ENCODE measurements at places on chromosomes 7 and 10.

DNA sequence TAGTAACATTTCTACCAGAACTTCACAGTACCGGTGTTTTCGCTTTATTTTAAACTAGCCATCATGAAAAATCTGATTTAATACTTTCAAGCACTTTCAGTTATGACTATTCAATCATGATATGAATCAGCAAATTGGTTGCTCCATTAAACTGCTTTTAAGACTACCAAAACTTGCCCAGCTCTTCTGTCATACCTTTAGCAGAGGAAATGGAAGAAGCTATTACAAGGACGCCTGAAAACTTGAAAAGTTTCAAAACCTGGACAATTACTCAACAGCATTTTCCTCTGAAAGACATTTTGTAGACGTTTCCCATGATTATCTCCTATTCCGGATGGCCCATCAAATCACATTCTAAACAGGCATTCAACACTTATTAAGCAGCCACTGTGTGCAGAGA, 2.0 kb downstream of the JAZF1 start:
- no peak for DNase-seq

DNA sequence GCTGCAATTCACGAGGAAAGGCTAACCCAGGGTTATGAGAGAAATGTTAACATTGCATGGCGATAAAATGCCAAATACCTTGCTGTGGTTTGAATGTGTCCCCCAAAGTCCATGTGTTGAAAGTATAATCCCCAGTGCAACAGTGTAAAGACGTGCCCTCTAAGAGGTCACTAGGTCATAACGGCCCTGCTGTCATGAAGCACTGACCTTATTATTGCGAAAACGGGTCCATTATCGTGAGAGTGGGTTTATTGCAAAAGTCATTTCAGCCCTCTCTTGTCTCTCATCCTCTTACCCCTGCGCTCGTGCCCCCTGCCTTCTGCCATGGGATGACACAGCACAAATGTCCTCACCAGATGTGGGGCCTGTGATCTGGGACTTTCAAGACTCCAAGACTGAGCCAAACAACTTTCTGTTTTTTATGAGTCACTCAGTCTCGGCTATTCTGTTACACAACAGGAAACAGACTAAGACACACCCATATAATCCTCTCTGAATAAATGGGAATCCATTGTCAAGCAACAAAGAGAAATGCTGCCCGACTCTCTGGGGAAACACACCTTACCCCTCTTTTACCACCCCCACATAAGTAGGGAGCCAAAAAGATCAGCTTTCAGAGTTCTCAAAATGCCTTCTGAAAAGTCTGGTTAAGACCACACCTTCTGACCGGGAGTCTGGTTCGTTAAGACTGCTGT, 73.1 kb upstream of the UCN3 start:
- no peak for DNase-seq

- no peak for DNase-seq
These were observed 9.5 kb downstream of the MNX1 start for GRCh38 chr7:157000741-157001653.

- no peak for DNase-seq
These were observed 109.4 kb upstream of the FAM133B start for GRCh38 chr7:92699560-92699959.

DNA sequence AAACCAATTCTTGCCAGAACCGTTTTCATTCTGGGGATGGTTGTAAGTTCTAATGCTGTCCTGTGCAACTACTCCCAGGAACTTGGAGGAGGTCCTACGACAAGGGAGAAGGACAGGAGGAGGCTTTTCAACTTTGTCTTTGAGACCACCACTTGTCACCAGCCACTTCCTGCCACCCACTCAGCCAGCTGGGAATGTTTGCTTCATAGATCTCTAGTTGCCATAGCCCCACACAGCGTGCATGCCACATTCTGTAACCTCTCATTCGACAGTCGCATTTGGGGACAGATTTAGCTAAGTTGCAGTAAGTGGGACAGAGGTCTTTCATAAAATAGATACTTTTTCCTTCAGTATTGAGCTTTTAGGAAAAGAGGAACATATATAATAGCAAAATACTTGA, 78.0 kb downstream of the TAF3 start:
- no peak for DNase-seq

DNA sequence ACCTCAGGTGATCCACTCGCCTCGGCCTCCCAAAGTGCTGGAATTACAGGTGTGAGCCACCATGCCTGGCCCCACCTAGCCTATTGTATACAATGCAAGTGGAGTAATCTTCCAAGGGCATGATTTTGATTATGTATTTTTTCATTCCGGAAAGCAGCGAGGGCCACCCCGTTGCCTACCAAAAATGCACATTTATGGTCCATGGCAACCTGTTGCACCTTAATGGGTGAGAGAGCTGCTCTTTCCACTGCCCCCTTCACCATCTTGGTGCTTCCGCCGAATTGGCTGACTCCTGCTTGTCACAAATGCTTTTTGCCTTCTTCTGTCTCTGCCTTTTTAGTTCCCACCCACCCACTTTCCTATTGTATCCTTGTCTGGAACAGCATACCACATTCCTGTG, 699.5 kb downstream of the LRMDA start:
- no peak for DNase-seq

DNA sequence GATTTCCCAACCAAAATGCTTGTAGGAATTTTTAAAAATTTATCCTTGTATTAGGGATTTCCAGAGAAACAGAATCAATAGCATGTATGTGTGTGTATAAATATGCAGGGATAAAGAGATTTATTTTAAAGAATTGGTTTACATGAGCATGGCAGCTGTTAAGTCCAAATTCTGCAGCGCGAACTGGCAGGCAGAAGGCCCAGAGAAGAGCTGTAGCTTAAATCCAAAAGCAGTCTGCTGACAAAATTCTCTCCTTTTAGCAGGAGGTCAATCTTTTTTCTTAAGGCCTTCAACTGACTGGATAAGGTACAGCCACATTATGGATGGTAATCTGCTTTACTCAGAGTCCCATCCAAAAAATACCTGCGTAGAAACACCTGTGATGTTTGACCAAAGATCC, 42.0 kb downstream of the PRR15 start:
- DNase-seq: no peak

DNA sequence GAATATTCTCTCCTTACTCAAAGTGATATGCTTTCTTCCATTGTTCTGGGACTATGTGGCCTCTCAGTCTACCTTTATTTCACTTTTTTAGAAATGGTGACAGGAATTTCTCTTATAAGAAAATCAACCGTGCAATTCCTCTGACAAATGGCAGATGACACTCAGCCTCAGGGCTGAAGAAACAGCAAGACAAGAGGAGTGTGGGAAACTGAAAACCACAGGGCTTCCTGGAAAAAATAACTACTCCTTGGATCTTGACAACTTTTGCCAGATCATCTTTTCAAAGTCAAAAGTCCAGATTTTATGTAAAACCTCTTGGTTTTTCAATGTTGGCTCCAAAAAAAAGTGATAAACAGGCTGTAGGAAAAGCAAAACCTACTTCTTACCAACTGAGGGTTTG, 121.5 kb downstream of the TYW1B start:
- DNase-seq: no peak

GRCh38 chr7:17421941-17422340, 123.5 kb downstream of the AHR start:
- DNase-seq: no peak

DNA sequence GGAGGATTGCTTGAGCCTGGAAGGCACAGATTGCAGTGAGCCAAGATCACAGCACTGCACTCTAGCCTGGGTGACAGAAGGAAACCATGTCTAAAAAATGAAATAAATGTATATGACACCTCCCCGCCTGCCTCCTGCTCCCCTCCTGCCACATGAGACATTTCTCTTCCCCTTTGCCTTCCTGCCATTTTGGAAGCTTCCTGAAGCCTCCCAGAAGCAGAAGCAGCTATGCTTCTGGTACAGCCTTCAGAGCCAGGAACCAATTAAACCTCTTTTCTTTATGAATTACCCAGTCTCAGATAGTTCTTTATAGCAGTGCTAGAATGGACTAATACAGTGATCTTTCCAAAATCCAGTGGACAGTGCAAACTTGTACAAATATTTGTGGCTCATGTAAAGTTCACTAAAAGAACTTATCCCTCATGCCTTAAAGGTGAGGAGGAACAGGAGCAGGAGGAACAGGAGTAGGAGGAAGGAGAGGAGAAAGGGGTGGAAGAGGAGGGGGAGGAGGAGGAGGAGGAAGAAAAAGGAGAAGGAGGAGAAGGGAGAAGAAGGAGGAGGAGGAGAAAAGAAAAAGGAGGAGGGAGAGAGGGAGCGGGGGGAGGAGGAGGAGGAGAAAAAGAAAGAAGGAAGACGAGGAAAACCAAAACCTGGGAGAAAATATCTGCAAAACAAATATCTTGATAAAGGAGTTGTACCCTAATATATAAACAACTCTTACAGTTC, 2.8 kb upstream of the ABI1 start:
- no peak for DNase-seq

GRCh38 chr10:8044331-8044907, 10.1 kb upstream of the GATA3 start:
- DNase-seq: no peak

- peak; percentile 52 for DNase-seq
These were observed 31.5 kb upstream of the PRLHR start for GRCh38 chr10:118626953-118627352.

DNA sequence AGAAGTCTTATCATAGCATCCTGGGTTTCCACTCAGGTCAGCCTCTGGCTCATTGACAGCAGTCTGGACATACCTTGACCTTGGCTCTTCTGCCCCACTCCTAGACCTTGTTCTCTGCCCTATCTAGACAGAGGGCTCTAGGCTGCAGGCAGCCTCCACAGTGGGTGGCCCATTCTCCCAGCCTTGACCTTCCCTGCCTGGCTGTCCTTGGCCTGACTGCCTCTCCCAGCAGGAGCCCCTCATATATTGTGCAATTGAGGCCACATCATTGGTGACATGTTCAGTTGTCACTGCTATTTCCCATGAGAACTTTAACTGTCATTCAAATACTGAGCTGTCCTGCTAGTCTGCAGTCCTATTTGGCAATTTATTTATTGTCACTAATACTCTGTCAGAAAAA, 503.4 kb downstream of the PLXNA4 start:
- no peak for DNase-seq

DNA sequence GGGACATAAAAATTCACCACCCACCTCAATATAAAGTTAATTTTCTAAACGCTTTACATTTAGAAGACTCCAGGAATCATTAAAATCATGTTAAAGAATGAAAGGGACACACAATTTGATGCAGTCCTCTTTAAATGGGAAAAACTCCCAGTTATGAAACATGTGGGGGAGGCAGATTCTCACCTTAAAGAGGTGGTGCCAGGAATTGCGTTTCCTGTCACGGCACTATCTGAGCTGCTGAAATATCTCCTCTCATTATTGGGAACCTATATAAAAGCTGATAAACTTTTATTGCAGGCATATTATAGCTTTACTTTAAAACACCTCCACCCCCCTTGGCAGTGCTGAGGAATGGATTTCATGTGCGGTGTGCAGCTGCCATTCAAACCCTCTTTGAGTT, 94.8 kb upstream of the SORCS3 start:
- no peak for DNase-seq

GRCh38 chr7:129908181-129908580, 44.6 kb downstream of the UBE2H start:
- DNase-seq: no peak

GRCh38 chr10:24542314-24543270, 181.1 kb downstream of the ARHGAP21 start:
- no peak for DNase-seq

DNA sequence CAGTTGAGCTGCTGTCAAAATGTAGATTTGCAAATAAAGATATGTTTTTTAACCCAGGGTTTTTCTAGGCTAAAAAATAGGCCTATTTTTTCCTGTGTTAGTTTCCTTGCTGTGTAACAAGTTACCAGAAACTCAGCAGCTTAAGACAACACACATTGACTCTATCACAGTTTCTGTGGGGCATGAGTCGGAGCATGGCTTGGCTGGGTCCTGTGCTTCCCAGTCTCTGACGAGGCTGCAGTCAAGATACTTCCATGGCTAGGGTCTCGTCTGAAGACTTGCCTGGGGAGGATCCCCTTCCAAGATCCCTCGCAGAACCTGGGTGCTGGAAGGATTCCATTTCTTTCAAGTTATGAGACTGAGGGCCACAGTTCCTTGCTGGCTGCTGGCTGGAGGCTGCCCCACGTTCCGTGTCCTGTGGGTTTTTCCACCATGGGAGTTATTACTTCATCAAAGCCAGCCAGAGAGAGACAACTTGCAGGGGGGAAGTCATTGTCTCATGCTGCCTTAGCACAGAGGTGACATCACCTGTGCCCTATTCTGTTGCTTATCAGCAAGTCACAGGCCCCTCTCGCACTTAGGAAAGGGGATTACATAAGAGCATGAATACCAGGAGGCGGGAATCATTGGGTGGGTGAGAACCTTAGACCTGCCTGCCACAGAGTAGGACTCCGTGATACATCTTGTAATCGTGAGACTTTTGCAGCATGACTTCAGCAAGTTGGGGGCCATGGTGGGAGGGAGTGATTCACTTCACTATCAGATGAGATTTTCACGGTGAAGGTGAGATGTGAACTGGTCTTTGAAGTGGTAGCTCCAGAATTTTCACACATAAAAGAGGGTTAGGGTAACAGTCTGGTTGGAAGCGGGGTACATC, 77.9 kb downstream of the CCNY start:
- DNase-seq: no peak

DNA sequence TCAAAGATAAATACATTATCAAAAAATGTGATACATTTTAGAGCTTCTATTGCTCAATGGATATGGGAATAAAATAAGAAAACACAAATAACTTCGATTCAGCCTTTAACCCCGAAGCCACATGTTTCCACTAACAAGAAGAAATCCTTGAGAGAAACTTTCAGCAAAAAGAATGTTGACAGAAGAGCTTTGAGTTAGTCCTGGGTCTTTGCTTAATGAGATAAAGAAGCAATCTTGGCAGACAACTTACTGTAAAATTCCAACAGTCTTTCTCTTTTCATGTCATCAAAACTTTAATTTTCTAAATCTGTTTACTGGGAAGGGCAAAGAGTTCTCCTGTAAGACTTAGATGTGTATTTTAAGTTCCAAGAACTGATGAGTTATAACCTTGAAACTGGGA, 810.2 kb downstream of the CNTNAP2 start:
- DNase-seq: no peak

GRCh38 chr10:120555842-120556532, 99.0 kb downstream of the PLPP4 start:
- DNase-seq: no peak

GRCh38 chr10:44567471-44567870, 182.6 kb upstream of the CXCL12 start:
- DNase-seq: no peak

DNA sequence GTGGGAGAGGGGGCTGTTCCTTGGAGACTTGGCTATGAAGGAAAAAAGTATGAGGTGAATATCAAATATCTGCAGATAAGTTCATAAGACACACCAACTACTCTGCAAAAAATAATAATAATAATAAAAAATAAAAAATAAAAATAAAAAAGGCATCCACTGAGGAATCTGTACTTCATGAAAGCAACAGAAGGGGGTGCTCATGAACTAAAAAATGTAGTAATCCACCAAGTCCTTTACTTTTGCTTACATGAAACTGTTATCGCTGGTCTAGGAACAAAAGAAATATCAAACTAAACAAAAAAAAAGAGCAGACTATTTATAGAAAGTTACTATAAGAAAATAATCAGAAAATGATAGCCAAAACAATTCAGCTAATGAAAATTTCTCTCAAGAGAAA, 579.0 kb downstream of the PHTF2 start:
- DNase-seq: no peak
